ENCODE measurements at places on chromosomes 4 and X.

- peak; percentile 44 for DNase-seq
Observed at GRCh38 chrX:152072236-152072635, 66.1 kb downstream of the MAGEA10 start.

- DNase-seq, result no peak
Observed at GRCh38 chr4:102503831-102504786, 3.0 kb downstream of the NFKB1 start.

DNA sequence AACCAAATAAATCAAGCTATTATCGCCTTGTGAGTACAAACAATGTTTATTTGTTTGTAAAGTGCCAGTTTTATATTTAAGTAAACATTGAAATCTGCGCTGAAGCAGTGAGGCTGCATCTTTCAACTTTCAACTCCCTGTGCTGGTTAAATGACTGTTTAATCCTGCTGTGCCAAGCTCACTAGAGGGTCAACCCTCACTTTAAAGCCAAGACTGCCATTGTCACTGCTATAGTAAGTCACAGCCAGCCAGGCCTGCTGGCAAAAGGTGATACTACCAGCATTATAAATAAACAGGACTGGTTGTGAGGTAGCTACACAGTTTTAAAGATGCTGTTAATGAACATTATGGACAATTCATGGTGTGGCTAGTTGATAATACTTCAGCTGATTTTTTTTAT, 34.6 kb downstream of the EFHC2 start:
- DNase-seq, result no peak

GRCh38 chrX:40086569-40087335, 11.0 kb downstream of the BCOR start:
- DNase-seq, result no peak

DNA sequence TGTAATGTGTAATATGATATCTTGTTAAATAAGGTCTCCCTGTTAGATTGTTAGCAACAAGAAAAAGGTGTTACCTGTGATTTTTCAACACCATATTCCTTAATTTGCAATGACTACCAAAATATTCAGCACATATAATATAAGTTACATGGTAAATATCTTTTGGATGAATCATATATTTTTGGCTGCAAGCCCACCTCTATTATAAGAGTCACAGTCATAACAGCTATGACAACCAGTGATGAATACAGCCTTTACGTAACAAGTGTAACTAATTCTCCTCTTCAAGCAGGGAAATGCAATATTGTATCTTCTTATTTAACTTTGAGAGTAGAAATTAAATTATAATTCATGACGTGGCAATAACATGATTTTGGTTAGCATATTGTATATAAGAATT, 187.0 kb downstream of the NLGN4X start:
- DNase-seq, result no peak

GRCh38 chr4:94307231-94307871, 35.3 kb downstream of the HPGDS start:
- no peak for DNase-seq

GRCh38 chr4:56197387-56197786, 189.9 kb downstream of the AASDH start:
- DNase-seq, result no peak

- DNase-seq, result no peak
Observed at GRCh38 chr4:110622841-110623717, at the start of gene PITX2. Gene PITX2, minus strand, starts transcription at chr4:110623077. Its CDS starts 617 bp downstream, at chr4:110622460.

DNA sequence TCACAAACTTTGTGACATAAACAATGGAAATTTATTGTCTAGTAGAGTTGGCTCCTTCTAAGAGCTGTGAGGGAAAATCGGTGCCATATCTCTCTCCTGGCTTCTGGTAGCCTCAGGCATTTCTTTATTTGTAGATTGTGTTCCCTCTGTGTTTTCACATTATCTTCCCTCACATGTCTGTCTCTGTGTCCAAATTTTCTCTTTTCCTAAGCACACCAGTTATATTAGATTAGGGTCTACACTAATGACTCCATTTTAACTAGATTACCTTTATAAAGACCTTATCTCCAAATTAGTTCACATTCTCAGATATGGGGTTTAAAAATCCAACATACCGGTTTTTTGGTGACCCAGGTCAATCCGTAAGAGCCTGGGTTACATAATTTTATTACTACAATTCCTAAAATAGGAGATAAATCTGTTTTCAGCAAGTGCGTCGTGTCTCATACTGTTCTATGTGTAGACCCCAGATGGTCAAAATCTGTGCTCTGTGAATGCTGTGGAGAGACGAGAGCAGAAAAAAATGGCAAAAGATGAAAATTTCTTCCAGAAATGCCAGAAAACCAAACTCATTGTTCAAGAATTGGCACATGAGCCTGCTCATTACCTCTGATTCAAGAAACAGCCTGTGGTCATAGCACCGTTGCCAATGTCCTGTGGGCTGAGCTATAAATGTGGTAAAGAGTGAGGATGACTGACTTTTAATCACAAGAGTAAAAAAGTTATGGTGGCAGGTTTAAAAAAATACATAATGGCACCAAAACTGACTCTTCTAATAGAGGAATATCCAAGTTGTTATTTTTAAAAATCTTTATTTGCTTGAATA, 574.7 kb downstream of the PCDH7 start:
- peak; percentile 14 for DNase-seq

DNA sequence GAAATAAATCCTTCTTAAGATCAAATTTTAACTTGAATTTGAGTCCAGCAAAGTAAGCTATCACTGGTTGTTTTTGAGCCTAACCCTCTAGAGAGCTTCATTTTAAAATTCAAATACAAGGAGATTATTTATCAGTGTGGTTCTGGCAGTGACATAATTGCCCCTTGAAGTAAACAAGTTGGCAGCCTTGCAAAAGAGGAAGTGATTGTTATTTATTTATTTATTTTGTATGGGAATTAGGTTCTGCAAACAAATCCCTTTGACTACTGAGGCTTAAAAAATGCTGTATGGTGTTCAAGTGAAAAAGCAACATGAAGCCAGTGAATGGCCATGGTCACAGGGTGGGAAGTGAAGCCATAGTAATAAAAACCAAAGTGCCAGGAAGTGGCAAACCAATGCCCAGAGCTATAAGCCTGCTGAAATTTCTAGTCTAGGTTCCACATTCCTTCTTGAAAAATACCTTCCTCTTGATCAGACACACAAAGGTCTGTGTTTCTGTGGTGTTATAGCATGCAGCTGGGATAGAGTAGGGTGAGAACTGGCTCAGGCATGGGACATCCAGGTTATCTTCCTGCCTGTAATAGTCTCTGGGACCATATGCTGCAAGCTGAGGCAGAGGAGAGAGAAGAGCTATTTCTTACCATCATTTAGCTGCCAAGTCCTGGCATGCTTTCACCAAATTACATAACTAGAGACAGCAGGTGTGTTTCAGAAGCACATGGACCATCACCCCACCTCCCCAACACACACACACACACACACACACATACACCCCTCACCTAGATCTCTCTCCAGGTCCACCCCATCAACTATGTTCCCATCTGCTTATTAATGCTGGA, 47.1 kb upstream of the TSPAN7 start:
- DNase-seq, result no peak

GRCh38 chr4:84385203-84385602, 113.9 kb downstream of the NKX6-1 start:
- DNase-seq, result no peak

DNA sequence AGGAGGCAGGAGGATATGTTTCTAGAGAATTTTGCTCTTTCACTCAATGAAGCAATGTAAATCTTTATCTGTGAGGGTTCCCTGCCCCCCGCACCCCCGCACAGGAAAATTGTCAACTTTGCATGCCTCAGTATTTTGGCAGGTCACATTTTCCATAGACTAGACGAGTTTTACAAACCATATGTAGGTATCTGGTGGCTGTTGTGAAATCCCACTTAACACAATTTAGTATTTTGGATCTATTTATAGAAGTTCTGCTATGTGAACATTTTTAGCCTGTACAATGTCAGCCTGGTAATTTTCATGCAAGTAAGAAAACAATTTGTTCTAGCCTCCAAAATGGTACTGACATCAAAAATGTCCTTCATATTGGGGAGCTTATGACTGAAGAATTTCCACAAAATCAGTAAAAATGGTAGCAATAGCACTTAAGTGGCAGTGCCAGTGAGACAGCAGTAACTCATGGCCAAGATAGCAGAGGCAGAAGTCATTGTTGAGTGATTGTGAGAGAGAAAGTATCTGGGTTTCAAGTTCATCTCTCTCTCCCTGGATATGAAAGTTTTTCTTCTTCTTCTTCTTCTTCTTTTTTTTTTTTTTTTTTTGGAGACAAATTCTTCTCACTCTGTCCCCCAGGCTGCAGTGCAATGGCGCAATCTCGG, 12.4 kb upstream of the FRYL start:
- DNase-seq, result no peak

DNA sequence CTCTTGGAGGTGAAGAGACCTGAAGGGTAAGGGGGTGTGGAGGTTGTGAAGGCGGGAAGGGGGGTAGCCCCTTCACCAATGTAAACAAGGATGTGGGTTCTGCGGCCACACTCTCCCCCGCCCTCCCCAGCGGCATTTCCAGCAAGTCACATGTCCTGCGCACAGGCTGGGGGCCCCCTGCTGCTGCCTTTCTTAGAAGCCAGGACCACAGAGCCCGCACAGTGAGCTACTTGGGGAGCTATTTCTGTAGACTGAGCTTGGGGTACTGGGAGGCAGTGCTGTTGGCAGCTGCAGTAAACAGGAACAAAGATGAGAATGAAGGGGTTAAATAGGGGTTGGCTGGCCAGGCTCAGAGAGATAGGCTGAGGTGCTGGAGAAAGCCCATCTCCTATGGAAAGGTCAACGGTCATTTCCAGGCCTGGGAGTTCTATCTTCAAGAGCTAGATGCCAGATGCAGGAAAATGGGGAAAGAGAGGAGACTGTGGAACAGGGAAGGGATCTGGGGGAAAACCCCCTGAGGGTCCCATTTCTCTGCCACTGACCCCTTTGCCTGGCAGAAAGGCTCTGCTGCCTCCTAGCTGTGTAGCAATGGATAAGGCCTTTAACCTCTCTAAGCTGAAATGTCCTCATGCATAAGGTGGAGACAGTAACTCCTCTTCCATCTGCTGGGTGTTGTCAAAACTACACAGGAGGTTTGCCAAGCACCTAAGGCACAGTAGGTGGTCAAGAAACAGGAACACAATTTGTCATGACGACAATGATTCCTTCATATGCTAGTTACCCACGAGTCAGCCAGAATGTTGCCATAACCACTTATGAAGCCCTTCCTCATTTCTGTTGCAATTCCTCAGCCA, 18.5 kb upstream of the PIM2 start:
- DNase-seq, result no peak

DNA sequence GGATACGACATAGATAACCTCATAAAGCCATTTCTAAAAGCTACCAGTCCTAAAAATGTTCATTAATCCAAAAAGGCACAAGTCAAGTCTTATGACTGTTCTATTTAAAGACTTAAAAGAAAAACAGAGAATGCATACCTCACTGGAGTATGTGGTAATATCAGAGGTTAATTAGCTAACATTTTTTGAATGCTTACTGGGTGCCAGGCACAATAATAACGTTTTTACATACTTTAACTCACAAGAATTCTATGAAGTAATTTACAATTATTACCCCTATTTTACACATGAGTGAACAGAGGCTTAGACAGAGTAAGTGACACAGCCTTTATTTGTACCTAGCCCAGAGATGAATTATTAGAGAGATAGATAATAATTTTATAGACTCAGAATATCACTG, 207.5 kb downstream of the PDGFC start:
- no peak for DNase-seq

DNA sequence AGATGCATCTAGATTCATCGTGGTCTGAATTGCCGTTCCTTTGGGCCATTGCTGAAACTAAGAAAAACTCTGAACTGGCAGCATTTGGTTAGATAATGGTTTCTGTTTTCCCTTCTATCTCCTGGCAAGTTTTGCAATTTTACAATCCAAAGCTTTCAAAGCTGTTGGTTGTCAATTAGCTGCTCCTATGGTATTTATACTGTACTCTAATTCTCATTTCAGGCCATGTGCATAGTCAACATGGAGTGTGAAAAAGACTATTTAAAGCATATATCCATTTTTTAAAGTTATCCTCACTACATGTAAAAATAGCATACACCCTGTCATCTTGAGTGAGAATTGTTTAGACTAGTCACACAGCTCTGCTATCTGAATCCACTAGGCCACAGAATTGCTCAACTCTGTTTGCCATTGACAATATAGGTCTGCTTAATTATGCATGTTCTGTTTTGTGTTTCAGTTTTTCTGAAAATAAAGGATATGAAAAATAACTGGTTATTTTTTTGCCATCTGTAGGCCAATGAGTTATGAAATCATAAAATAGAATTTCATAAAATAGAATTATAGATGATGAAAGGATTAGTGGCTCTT, 27.7 kb upstream of the TEC start:
- no peak for DNase-seq

DNA sequence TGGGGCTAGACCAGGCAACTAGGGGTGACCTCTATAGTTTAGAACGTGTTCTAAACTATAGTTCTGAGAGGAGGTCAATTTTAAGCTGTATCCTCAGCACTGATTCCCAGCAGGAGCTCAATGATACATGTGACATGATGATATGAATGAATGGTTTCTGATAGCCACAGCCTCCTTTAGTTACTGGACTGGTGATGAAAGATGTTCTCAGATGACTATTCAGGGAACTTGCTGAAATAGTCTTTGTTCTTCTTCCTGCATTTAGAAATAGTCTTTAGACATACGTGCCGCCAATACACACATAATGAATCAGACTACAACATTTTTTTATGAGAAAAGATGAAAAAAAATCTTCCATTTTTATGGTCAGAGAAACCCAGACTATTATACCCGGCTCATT, 116.3 kb upstream of the TMEM150C start:
- DNase-seq, result no peak

DNA sequence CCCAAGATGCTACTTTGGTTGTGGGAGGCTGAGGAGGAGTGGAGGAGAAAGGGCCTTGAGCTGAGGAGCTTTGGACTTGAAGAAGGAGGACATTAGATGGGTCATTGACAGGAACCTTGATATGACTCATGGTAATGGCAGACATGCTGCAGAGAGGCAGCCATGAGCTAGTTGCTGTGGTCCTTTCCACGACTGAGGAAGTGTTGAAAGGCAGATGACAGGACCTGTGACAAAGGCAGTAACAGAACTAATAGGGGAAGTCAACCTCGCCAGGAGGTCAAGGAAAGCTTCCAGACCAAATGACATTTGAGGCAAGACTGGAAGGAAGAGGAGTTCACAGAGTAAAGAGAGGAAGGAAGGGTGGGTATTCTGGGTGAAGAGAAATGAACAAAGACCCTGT, 7.6 kb upstream of the XPNPEP2 start:
- no peak for DNase-seq

- DNase-seq, result no peak
Observed at GRCh38 chr4:110224812-110225211, 26.4 kb upstream of the ELOVL6 start.

- DNase-seq, result no peak
Observed at GRCh38 chr4:140049849-140050637, 103.9 kb downstream of the MAML3 start.

- no peak for DNase-seq
Observed at GRCh38 chr4:48046059-48046458, 29.5 kb downstream of the NIPAL1 start.

DNA sequence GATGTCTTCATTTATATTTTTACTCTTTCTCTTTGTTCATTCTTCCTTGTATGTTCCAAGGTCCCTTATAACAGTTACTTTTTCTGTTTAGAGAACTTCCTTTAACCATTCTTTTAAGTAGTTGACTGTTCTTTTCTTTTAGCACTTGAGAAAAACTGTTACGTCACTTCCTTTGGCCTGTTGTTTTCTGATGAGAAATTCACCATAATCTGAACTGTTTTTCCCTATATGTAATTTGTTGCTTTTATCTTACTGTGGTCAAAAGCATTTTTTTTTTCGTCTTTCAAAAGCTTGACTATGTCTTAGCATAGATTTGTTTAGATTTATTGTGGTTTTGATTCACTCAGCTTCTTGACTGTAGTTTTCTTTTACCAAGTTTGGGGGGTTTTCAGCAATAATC, 1660.3 kb upstream of the PCDH10 start:
- no peak for DNase-seq

Data from GM04504 (cell line).